G401 (cell line): ENCODE measurements at places on chromosomes 1 and 21. TPM values are rescaled to one million over a fixed set of nuclear protein-coding genes. Genes with fewer than 3 reads are reported as not detected.
A peak's percentile ranks its signal among the peaks of the same experiment; 100 is the strongest.

DNA sequence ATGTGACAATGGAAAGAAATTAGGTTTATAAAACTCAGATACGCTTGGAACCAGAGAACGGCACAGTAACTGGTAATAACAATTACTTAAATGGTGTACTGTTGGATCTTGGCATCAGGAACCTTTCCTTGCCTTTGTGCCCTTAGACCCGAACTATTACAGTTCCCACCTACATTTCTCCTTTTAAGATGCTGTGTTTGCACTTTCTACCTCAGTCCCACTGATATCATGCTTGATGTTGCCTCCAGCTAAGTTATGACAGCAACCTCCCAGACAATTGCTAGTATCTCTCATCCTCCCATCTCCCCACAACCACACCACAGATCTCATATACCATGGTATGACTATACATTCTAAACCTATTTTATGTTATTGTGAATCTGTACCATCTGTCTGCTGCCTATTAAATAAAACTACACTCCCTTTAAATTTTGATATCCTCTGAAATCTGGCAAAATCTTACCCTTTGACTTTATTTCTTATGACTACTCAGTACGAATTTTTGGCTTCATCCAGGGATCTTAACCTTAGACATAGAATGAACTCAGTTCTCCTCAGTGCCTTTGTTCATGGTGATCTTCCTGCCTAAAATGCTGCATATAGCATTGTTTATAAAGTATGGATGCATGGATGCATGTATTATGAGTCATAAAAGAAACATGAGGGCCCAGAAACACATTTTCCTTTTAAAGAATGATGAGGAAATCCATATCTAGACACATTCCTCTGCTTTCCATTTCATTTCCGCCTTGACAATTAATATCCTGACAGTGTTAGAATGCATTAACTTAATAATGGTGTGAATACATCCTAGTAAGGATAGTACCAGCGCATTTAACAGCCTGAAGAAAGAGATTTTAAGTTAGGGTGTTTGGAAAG is 64.1 kb downstream of the LRRC8D start:
- no peak for DNase-seq

- DNase-seq, result no peak
Measured at GRCh38 chr1:18548643-18549042, 67.9 kb downstream of the KLHDC7A start.

DNA sequence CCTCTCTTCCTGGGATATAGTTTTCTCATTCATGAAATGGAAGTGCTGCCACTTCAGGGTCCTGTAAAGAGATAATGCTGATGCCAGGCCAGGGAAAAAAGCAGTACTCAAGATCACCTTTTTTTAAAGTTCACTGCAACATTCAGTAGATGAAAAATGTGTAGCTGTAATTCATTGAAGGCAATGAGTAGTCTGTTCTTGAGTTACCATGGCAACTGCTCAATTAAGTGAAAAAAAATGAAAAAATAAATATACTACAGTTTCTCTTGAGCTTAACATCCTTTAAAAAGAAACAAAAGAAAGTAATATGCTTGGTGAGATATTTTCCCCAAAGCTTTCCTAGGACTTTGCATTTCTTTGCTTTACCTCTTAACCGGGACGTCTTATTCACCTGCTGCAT is 183.3 kb downstream of the AK5 start:
- DNase-seq, result no peak

DNA sequence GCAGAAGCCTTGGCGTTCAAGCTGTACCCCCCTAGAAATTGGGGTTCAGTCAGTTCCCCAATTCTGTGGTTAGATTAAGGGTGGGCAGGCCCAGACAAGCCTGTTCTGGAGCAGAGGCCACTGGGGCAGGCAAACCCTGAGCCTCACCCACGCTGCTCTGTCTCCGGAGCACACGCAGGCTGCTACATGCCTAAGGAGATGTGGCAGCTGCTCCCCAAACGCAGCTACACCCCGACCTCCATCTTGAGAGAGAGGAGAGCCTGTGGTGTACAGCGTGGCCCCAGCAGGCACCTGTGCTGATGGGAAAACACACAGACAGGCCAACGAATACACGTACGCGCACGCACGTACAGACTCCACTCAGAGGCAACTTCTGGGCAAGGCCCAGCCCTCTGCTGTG is 33.9 kb upstream of the GRHL3 start:
- no peak for DNase-seq

DNA sequence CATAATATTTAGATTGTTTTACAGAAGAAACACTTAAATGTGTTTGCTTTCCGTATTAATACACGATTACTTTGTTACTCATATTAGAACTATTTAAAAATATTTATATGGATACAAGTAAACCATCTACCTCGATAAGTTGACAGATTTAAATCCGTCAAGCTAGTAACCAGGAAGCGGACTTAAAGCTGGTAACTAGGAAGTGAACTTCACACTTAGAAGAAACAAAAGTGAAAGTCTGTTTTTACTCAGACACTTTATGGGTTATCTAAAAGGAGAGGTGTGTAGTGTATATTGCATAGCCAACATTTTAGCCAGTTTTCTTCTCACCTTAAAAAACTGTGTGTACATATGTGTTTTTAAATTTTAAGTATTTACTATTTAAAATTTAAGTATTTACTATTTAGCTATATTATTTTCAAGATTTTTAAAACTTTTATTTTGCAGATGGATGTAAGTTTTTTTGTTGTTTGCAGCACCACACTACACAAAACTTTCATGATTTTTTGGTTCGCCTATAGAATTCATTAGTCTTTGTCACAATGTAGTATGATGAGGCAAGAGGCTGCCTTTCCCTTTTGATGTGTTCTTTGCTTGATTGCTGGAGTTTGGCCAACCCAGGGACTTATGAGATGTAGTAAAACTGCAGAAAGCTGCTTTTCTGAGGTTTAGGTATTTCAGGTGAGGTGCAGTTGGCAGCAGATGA is 2.7 kb downstream of the USP25 start:
- DNase-seq, result no peak

DNA sequence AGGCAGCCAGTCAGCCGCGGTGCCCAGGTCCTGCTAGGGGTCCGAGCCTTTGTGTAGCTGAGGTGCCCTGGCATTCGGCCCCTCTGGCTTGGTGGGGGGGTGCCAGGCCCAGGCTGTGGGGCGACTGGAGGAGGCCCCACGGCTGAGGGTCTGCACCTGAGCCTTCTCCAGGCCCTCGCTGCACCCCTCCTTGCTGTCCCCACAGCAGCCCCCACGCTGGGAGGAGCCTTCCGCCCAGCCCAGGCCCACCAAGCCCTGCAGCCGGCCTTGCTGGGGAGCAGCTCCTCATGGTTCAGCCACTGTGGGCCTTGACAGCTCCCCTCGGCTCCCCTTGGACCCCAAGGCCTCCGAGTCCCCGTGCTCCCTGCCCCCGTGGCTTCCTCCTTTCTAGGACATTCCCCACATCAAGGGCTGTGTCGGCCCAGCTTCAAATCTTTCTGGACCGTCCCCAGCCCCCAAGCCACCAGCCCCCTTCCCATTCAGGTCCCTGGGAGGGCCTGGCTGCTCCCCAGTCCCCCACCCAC is 67.8 kb downstream of the MORN1 start:
- no peak for DNase-seq

GRCh38 chr1:221289103-221289502 is 409.9 kb downstream of the HLX start:
- DNase-seq, result no peak

DNA sequence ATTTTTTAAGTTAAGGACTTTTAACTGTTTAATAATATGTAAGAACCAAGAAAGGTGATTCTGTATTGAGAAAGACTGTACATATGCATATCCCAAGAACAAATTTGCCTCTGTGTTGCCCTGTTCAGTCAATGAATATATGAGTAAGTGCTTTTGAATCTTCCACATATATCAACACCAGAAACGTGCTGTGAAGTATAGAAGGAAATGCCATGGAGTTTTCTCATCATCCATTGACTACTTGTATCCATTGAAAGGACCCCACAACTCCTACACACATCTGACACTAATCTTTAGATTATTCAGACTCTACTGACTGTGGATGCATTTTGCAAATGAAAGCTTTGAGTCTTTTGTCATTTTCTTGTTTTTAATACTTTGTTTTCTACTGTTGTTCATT is 366.9 kb downstream of the S1PR1 start:
- DNase-seq, result no peak

DNA sequence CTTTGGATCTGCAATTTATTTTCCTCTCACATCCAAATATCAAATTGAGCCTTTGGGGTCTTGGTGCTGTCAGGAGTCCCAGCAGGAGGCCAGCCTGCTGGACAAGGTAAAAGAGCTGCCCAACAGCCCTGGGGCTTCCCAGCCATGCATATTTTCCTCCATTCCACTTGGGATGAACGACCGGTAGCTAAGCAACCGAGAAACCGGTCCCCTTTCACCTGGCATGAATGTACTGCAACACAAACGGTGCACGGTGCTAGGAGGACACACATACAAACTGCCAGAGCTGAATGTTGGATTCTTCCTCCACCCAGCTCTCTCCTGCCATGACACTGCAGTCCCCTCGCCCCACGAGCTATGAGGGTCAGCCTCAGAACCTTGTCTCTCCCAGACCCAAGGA is 42.7 kb downstream of the BCAR3 start:
- DNase-seq, result no peak

GRCh38 chr1:94795434-94795833 is 24.7 kb upstream of the SLC44A3 start:
- no peak for DNase-seq

- DNase-seq, result no peak
Measured at GRCh38 chr1:30663596-30664091, 59.7 kb downstream of the MATN1 start.

DNA sequence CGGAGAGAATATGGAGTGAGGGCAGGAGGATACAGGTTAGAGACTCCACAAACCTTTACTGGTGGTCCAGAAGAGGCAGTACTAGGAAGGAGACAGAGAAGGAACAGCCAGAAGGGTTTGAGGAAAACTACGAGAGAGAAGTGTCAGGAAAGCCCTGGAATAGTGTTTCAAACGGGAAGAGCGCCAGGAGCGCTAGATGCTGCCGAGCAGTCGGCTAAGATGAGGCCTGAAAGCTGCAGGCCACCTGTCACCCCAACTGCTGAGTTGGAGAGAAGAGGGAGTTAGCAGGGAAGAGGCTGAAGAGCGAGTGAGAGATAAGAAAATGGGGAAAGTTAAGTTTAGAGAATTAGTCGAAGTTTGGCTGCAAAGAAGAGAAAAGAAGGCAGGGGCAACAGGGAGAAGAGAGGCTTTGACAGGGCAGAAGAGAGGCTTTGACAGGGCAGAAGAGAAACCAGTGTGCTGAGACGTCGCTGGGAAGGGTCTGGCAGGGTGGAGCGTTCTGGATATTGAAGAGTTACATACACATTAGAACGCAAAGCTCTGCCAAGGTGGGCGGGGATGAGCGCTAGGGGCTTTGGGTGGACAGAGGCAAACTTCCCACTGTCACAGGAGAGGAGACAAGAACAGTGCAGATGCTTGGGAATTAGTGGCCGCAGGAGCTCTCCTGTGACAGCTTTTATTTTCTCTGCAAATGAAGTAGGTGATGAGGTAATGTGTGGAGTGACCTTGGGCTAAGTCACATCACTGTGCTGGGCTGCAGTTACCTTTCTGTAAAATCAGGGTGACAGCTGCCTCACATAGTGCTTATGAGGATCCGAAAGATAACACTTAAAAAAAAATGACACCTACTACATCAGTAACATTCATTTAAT is 31.2 kb downstream of the PCSK9 start:
- DNase-seq, result peak; percentile 89

The CFH gene
- total RNA-seq, result 2.3 and 7.9 TPM in 2 replicates

The MYOM3 gene
- 0.49 and 0.54 TPM in 2 replicates for total RNA-seq

The ATP6V1G3 gene
- total RNA-seq, result not detected in 2 replicates

The PTPRC gene
- total RNA-seq, result not detected in 2 replicates

The DYRK3 gene
- total RNA-seq, result 22.2 and 24.1 TPM in 2 replicates
